IPS DF 19.7 (cell line): ENCODE measurements at places on chromosomes 3 and 15.

DNA sequence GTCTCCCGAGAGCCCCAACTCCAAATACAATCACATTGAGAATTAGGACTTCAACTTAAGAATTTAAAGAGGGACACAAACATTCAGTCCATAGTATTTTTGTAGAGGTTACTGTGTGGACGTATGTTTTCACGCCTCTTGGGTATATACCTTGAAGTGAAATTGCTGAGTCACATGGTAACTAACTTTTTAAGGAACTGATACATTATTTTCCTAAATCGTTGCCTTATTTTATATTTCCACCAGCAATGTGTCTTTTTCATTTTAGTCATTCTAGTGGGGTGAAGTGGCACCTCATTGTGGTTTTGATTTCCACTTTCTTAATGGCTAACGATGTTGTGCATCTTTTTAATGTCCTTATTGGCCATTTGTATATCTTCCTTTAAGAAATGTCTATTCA lies 11.8 kb downstream of the PARP15 start:
- no peak for DNase-seq

- DNase-seq, result no peak
Observed at GRCh38 chr3:185767002-185767688, 57.7 kb downstream of the IGF2BP2 start.

GRCh38 chr3:172543884-172544283 lies 20.7 kb upstream of the TNFSF10 start:
- DNase-seq, result no peak

DNA sequence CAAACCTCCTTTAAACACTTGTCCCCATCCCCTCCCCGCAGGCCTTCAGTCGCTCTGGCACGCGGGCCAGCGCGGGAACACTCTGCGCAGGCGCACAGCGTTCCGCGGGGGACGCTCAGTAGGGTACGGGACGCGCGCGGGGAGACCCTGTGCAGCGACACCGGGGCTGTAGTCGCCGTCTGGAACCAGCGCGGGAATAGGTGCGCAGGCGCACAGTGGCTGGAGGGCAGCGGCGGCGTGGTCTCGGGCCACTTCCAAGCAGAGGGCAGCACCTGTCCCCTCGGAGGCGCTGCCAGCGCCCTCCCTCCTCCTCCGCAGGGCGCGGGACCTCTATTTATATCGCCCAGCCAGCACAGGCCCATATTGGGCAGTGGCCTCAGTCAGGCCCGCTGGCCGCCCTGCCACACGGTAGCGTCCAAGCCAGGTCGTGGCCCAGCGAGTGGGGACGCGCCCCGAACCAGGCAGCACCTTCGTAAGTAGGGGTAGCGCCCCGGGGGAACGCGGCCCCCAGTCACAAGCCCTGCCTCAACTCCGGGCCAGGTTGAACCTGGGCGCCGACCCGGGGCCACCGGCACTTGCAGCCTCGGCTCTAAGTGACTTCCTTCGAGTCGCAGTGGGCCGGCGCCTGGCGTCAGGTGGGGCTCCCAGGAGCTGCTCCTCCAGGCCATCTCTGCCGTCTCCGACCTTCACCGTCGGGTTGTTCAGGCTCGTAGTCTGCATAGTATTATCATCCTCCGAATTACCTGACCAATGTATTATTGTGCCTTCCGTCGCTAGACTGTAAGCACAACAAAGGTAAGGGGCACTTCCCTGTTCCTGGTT lies at the start of gene KBTBD12:
KBTBD12 (plus strand) TSS at position 118 of the 822 bp plus-strand sequence. CDS start 7,830 bp downstream, outside the sequence.
- no peak for DNase-seq

- DNase-seq, result no peak
Observed at GRCh38 chr3:42490243-42490642, 12.2 kb upstream of the VIPR1 start.

DNA sequence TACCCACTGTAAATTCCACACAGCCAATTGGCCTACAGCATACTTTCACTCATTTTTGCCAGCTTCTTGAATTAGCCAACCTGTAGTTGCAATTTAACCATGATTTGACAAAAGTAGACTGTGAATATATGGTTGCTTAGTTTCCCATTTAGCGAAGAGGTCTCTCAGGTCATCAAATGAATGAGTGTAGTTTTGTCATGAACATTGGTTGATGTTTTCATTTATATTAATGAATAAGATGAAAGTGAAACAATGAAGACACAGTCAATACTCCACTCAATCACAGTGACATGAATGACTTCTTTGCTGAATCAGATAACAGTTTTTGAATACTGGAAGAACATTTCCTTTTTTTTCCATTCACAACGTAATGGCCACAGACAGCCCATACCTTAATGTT lies 15.3 kb upstream of the FAM3D start:
- no peak for DNase-seq

DNA sequence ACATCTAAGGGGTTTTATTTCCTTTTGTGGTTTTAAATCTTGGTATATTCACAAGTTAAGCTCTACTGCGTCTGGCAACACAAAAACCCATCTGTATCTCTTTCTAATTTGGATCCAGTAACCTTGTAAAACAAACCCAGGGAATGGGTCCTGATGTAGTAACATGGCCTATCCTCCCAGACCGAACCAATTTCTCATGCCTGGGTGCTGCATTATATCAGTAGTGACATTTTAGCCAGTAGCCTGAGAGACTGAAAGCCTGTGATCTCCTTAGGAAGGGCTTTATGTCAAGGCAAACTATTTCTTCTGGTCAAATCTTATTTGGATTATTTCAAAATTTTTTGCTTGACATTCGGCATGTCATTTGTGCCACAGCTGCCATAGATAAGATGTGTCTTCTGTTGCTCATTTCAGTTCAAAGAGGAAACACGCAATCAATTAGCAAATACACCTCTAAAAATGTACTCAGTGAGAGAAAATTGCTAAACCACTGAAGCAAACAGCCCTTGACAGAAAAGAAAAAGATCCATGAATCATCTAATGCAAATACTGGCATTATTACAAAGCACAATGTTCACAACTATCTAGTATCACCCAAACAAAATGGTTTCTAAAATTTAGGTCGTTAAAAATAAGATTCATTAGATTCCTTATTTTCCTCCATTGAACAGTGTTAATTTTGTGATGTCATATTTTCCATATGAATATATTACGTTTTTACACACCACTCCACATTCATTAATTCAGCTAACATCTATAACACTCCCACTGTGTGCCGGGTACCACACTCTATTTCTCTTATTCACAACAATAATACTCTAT lies 4.0 kb downstream of the NPTN start:
- DNase-seq, result no peak

GRCh38 chr3:41324156-41324475 lies 124.8 kb downstream of the CTNNB1 start:
- no peak for DNase-seq

DNA sequence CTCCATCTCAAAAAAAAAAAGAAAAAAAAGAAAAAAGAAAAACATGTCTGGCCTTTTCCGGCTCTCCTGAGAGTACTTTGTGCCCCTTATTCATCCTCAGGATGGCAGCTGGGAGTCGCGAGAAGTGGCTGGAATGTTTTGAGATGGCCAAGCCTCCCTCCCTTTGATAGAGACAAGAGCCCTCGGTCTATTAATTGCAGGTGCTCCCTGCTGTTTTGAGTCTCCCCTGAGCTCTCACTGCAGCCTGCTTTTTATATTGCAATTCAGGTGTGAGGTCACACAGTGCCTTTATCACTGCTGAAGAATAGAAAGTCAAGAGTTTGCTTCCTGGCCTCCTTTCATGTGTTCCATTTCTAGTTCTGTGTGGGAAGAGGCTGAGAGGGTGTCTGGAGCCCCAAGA lies 10.9 kb downstream of the CA12 start:
- DNase-seq, result no peak

DNA sequence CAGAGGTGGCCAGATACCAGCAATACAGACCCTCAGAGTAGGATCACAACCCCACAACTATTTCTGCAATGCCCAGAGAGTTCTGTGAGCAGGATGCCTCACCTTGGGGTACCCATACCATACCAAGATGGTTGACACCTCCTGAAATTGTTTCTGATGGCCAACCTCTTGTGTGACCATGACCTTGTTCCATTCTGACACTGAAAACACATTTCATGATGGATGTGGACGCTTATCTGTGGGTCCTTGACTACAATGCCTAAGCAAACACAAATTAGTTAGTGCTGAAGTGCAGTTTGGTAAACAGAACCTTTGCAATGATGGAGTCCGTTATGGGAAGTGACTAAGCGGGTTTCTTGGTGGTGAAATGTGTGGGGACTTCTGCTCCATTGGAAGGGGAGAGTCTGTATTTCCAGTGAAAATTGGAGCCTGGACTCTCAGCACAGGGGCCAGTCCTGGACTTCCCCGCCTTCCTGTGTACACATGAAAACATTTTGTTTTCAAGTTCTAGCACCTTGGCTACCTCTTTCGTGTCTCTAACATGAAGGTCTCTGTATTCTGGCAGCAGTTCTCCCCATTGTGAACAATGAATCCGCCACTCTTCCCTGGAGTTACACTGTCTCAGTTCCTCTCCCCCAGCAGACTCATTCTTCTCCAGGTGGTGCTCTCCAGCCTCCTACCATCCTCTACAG lies 106.2 kb downstream of the XXYLT1 start:
- DNase-seq, result no peak

GRCh38 chr3:116835658-116836057 lies 126.1 kb downstream of the TUSC7 start:
- DNase-seq, result no peak

DNA sequence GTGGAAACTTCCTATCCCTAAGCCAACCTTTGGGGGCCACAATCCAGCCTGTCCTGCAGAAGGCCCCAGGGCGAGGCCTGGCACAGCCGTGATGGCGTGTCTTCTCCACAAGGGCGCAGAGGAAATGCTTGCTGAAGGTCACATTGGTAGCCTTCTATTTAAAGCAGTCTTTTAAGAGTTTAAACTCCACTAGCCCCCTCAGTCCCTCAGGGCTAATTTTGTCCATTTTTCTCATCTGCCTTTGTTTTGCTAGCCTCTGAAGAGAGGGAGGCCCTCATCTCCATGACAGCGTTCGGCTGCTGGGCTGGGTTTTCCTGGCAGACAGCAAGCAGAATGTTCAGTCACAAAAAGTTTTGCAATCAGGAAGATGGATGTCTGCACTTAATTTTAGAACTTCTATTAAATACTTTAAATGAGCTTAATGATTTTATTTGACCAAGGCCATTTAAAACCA lies 40.8 kb downstream of the RARB start:
- DNase-seq, result no peak

GRCh38 chr3:71360764-71361163 lies 222.8 kb downstream of the FOXP1 start:
- no peak for DNase-seq

- DNase-seq, result no peak
Observed at GRCh38 chr15:75945953-75946352, 42.3 kb downstream of the FBXO22 start.

DNA sequence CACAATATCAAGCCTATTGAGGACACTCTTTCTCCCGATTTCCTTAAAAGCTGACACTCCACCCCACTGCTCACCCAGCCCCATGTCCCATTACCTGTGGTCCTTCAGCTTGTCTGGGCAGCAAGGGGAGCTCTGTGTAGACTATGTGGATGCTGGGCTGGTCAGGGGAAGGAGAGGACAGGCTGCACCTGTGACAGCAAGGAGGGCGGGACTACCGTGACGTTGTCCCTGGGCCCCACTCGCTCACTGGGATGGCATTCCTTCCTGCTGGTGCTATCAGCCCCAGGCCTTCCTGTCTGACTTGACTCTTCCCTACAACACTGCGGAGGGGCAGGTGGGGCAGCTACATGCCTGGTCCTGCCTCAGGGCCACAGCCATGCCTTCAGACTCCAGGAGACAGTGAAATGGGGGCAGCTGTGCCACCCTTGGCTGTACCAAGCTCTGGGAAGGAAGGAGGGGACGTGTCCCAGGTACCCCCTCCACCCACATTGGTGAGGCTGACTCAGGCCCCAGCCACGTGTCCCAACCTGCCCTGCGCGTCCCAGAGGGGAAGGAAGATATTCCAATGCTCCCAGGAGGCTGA lies at the start of gene TMEM40:
TMEM40 (minus strand) TSS at position 163 of the 583 bp plus-strand sequence. CDS start 9,427 bp downstream, outside the sequence.
- no peak for DNase-seq

DNA sequence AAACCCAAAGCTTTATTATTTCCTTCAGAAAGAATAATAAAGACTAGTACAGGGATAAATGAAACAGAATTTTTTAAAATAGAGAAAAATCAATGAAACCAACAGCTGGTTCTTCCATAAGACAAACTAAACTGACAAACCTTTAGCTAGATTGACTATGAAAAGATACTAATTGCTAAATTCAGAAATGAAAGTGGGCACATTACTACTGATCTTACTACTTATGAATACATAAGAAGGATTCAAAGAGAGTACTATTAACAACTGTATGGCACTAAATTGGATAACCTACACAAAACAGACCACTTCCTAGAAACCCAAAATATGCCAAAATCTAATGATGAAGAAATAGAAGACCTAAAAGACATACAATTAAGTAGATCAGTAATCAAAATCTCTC lies 278.2 kb downstream of the ISL2 start:
- DNase-seq, result no peak

DNA sequence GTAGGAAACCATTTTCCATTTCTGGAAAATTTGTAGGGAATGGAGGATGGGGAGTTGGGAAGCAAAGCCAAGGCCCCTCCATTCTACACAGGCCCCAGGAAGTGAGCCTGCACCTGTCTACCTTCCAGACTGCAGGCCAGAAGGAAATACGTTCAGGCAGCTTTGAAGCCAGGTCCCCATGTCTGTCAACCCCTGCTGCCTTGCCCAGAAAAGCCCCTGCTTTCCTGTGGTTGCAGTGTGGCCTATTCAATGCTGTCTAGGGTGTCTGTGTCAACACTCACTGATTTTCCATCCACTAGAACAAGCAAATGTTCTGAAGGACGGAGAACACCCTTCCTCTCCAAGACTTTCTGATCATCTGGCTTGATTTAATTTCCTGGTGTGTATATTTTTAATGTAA lies 281.9 kb downstream of the TLE3 start:
- DNase-seq, result no peak

DNA sequence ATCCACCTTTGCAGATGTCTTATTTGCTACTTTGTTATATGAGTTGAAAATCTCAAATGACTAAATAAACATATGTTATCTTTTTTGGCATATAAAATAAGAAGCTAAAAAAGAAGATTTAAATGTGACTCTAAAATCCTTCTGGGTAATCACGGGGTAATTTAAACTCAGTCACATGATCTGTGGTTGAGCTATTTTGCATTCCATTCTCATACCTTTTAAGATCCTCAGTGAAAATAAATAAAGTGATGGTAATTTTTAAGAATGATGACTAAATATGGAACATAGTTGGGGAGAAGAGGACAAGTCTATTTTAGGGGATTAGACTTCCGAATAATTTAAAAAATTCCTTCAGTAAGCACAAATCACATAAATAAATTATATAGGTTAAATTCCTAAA lies 1076.8 kb downstream of the TUSC7 start:
- DNase-seq, result no peak

GRCh38 chr15:27042230-27042629 lies 71.2 kb downstream of the GABRG3 start:
- DNase-seq, result no peak

- DNase-seq, result no peak
Observed at GRCh38 chr15:63418811-63419210, 37.2 kb upstream of the CA12 start.

- no peak for DNase-seq
Observed at GRCh38 chr15:81024936-81025335, 24.2 kb downstream of the TLNRD1 start.
